ENCODE measurements at places on chromosomes 12 and 14.

DNA sequence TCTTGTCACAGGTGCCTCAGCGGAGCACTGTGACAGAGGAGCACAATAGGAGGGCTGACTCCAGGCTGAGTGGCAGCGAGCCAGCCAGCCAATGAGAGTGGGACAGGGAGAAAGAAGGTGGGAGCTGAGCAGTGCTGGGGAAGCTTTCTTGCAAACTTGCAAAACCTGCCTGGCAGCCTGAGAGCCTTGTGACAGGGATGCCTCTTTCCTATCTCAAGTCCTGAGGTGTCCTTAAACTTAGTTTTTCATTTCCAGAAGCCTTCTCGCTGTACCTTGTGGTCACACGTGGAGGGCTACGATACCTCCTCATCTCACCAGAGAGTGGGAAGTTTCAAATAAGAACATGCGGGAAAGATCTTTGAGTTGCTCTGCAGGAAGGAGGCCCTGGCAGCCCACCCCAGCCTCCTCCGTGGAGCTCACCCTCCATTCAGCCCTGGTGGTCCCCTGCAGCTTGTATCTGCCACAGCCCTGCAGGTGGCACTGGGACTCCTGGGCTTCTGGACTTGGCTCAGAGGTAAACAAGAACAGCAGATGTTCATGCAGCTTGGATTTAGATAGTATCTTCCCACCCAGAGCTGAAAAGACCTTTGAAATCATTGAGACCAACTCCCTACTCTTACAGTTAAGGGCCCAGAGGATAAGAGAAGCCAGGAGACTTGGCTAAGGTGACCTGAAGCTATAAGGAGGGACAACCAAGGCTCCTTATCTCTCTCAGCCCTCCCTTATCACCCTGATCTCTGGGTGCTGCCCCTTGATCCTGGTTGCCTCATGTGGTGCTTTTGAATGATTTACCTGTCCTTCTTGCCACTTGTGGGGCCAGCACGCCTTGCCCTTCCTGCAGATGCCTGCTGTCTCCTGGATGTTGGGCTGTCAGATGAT, 153.5 kb upstream of the MAX start:
- DNase-seq: no peak

- DNase-seq: no peak
Observed at GRCh38 chr14:103948442-103948841, 6.1 kb upstream of the RD3L start.

- no peak for DNase-seq
Observed at GRCh38 chr14:44657696-44658388, 150.8 kb upstream of the FSCB start.

DNA sequence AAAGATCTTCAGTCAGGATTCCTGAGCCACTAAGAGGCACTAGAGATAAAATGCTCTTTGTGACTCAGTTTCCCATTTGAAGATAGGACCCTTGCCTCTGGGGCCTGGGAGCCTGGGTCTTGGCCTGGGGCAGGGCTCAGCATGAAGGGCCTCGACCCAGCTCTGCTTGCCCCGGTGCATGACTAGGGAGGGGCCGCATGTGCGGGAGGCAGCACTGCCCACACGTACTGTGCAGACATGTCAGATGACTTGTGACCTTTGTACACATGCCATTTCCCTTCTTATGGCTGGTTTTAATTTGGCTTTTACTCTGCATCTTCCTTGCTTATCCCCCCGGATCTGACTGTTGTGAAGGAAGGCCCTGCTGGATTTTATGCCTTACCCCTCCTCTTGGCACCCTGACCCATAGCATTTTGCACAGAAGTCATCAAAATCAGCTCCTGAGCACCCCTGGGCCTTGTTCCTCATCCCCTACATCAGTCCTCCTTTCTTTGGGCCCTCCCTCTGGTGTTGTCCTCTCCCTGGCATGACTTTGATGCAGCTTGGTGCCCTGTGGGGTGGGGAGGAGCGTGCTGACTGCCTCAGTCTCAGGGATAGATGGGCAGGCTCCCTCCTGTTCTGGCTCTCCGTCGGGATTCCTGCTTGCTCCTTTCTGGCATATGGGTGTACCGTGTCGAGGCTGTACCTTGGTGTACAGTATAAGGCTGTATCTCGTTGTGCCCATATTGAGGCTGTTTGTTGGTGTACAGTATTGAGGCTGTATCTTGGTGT, 4.4 kb downstream of the CLSTN3 start:
- no peak for DNase-seq

DNA sequence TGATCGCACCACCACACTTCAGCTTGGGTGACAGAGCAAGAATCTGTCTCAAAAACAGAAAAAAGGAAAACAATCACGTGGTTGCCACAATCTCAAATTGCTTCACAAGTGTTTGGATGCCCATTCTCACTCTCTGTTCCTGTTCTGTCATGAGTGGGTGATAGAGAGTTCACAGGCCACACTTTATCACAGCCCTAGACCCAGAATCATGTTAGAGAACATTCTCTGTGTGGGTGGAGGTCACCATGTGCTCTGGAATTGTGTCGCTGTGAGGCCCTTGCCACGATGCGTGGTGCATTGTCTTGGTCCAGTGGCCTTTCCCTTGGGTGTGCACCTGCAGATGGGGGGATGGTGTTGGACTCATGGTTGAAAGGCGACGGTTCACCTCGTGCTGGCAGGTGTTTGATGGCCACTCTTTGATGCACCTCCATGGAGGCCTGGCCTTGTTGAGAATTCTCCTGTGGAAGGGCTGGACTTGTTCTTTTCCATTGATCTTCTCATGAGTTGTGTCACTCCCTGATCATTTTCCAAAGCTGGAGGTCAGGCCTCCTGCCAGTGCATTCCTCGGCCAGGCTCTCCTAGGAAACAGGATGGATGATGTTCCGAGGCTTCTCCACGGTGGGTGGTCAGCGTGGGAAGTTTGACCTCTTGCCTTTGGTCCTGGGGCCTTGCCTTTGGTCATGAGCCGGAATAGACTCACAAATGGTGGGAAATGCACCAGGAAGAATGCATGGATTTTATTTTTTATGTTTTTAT, 91.9 kb downstream of the SLC24A4 start:
- DNase-seq: no peak

- no peak for DNase-seq
Observed at GRCh38 chr14:95297832-95298231, 21.9 kb downstream of the CLMN start.

GRCh38 chr12:74401035-74401434, 136.6 kb upstream of the ATXN7L3B start:
- DNase-seq: no peak

GRCh38 chr12:108752387-108752786, 21.1 kb upstream of the CORO1C start:
- no peak for DNase-seq

- DNase-seq: no peak
Observed at GRCh38 chr12:34604631-34605509, 582.6 kb downstream of the ALG10 start.

- no peak for DNase-seq
Observed at GRCh38 chr12:52268212-52268611, 6.2 kb upstream of the KRT86 start.

DNA sequence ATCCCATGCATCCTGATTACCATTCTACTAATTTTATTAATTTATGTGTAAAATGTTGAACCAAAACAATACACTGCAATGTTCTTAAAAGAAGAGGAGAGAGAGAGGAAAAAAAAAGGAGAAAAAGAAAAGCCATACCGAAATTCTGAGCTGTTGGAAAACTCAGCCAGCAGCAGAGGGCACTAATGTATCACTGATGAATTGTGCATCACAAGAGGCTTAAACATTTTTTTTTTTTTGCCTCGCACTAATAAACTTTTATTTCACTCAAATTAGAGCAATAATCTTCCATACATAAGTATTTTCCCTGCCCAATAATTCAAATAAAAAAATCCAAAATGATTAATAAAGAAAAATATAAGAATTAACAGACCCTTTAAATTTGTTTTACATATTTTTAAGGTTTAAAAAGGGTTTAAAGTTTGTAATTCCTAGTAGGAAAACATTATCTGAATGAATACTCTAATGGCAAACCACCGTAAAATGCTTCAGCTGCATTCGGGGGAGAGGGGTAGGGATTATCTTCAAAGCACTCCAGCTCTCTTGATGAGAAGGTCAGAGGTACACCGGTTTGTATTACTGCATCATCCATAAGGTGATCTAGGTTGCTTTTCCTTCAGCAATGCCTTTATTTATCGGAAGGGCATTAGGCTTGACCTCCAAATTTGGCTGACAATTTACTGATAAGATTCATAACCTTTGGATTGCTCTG, 41.9 kb downstream of the ATP23 start:
- no peak for DNase-seq

DNA sequence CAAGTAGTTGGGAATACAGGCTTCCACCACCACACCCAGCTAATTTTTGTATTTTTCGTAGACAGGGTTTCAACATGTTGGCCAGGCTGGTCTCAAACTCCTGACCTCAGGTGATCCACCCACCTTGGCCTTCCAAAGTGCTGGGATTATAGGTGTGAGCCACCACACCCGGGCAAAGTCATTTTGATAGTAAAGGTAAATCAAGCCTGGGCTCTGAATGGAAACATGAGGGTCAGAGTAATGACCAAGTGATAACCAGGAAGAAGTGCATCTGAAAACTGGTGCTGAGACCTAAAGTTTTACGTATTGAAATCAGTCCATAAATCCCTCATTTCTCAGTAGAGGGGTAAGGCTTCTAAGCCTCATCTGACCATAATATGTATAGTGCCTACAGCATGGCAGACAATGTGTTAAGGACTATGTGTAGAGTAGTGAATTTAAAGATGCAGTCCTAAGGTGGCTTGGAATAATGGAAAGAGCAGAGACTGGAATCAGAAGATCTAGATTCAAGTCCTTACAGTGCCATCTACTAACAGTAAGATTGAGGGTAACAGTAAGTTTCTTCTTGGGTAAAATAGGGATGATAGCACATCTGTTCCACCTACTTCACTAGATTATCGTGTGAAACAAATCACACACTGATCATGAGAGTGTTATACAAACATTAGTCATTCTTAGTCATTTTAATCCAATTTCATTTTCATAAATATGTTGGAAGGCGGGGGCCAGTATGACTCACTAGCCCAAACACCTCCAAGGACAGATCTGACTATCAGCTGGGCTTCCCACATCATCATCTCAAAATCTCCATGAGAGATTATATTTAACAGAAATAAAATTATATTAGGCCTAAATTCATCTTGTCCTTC, 11.2 kb downstream of the MAP4K5 start:
- DNase-seq: no peak

GRCh38 chr12:52352951-52353350, 14.3 kb downstream of the KRT85 start:
- no peak for DNase-seq

- no peak for DNase-seq
Observed at GRCh38 chr12:42730291-42730690, 140.7 kb upstream of the PRICKLE1 start.

DNA sequence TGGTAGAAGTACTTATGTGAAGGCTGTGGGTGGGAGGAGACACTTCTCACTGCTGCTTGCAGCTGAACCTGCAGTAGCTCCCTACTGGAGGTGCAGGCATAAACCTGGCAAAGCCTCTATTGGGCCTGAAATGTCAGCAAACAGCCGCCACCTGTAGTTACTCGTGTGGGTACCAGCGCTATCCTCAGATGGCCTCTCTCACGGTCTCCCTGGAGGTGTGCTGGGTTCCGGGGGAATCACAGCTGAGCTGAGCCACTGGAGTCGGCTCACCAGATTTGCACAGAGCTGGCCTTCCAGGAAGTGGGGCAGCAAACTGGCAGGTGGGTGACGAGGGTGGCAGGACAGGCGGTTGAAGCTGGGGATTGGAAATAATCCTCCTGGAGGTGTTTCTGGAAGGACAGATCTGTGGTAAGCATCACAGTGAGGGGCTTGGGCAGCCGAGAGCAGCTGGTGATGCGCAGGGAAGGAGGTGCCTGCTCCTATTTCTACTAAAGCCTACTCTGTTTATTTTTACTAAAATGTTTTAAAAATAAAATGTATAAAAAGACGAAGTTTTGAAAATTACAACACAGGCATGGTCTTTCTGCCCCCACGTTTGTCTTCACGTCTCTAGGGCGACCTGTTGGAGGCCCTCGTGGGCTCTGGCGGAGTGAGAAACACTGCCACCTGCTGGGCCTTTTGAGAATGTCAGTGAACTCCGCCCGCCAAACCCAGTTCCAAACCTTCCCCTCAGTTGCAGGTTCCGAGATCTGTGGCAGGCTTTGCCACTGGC, 67.8 kb upstream of the PLEKHG3 start:
- no peak for DNase-seq

DNA sequence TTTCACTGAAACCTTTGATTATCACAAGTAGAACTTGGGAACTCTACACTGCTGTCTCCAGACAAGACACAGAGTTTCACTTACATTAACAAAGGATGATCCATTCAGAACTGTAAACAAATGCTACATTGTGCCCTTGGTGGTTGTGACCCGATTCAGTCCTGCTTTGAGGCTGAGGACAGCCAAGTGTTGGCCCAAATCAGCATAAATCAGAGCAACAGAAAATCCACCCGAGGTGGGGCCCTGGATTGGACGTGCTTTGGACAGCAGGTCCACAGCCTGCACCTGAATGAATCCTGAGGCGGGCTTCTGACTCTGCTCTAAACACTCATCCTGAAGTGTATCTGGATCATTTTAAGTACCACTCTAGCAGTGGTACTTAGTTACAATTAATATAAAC, 68.8 kb downstream of the PPP2R5C start:
- DNase-seq: no peak

- no peak for DNase-seq
Observed at GRCh38 chr14:53391156-53391555, 238.0 kb upstream of the DDHD1 start.

- DNase-seq: no peak
Observed at GRCh38 chr14:90805662-90806540, 10.3 kb downstream of the TTC7B start.

GRCh38 chr14:26925876-26926584, 328.2 kb upstream of the NOVA1 start:
- DNase-seq: no peak

DNA sequence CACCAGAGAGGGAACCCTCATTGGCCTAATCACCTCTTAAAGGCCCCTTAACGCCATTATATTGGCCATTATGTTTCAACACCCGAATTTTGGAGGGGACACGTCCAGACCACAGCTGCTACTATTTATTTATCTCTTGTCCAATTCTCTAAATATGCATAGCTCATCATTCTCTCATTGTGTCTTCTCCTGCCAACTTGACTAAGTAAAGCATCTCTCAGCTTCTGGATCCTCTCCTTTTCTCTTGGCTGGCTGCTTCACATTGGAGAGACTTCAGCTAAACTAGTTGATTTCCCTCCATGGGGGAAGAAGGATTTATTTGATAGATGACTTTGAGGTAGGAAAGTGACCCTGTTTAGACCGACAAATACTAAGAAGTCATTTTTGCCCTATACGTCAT, 120.4 kb upstream of the KRR1 start:
- no peak for DNase-seq

- no peak for DNase-seq
Observed at GRCh38 chr12:113088037-113088436, 31.5 kb downstream of the DTX1 start.

DNA sequence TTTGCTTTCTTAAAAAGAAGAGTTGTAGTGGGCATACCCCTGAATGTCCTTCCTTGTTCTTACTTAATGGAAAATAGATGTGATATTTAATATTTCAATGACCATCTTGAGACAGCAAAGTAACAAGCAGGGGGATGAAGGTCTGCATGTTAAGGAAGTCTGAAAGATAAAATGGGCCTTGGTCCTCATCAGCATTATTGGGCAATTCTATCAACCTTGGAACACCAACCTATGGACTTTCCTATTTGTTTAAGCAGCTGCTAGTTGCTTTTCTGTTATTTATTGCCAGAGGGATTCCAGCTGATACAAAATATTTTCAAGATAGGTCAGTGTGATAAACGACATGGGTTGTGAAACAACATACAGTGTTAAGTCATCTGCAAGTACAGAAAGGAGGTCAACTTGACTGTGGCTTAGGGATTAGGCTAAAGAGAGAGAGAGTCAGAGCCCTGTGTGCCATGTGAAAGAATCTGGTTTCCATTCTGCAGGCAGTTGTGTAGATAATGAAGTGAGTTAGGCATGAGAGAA, 16.4 kb upstream of the A2M start:
- DNase-seq: no peak
